ENCODE measurements at places on chromosomes 1 and 21.
A peak's percentile ranks its signal among the peaks of the same experiment; 100 is the strongest.

DNA sequence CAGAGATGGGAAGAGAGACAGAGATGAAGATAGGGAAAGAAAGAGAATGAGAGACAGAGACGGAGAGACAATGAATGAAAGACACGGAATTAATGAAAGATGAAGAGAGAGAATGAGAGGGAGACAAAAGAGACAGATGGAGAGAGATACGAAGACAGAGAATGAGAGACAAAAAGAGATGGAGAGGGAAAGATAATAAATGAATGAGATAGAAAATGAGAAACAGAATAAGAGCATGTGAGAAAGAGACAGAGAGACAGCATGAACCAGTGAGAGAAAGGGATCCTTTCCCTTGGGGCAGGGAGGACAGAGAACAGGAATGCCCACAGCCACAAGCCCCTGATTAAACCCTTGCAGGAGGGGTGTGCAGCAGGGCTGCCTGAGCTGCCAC lies 5.3 kb upstream of the WNT9A start:
- no peak overlapping the region for H3K4me3 ChIP-seq
- H3K4me1 ChIP-seq: peaks cover 23% of the 10 kb centered on the region
- no peaks in the 10 kb centered on the region for H3K36me3 ChIP-seq
- peaks cover 6% of the 10 kb centered on the region for H3K27me3 ChIP-seq
- no peak overlapping the region for H3K27ac ChIP-seq

DNA sequence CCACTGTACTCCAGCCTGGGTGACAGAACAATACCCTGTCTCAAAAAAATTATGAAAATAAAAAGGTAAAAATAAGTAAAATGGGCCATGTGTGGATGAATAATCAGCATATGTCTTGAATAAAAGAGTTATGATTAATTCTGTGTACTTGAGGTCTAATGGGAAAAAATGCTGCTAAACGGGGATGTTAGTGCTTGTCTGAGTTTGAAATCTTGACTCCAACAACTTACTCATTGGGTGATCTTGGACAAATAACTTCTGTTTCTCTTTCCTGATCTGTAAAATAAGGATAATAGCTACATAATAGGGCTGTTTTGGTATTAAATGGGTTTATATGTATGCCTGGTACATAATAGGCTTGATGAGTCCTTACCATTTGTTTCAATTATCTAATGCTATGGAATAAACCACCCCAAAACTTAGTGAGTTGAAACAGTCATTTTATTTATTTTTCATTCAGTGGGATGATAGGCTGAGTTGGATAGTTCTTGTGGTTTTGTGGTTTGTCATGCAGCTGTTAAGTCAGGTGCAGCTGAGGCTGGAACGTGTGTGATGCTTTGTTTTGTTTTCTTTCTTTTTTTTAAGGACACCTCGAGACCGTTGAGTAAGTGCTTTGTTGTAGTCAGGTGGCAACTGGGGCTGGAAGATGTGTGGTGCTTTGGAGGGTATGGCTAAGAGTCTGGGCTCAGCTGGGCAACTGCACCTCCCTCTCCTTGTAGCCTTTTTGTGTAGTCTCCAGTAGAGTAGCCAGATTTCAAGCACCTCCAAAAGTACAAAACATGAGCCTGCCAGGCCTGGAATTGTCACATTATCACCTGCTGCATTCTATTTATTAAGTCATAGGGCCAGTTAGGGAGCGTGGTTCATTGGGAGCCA lies 4.9 kb downstream of the MDM4 start:
- H3K27ac ChIP-seq: no peak overlapping the region
- H3K27me3 ChIP-seq: no peaks in the 10 kb centered on the region
- H3K36me3 ChIP-seq: peaks cover 8% of the 10 kb centered on the region
- H3K4me1 ChIP-seq: peaks cover 37% of the 10 kb centered on the region
- no peak for DNase-seq

- H3K4me1 ChIP-seq: no peaks in the 10 kb centered on the region
- no peaks in the 10 kb centered on the region for H3K36me3 ChIP-seq
- H3K4me3 ChIP-seq: no peak overlapping the region
- peaks cover 7% of the 10 kb centered on the region for H3K27me3 ChIP-seq
- H3K27ac ChIP-seq: no peak overlapping the region
Observed at GRCh38 chr1:4931486-4931885, 277.1 kb downstream of the AJAP1 start.

- H3K4me1 ChIP-seq: peaks cover 4% of the 10 kb centered on the region
- no peaks in the 10 kb centered on the region for H3K27me3 ChIP-seq
- H3K27ac ChIP-seq: peak overlapping the region; percentile 54
- peaks cover 34% of the 10 kb centered on the region for H3K36me3 ChIP-seq
- no peak overlapping the region for H3K4me3 ChIP-seq
- peak; percentile 57 for DNase-seq
Observed at GRCh38 chr1:39048745-39049370, 22.7 kb downstream of the NDUFS5 start.

DNA sequence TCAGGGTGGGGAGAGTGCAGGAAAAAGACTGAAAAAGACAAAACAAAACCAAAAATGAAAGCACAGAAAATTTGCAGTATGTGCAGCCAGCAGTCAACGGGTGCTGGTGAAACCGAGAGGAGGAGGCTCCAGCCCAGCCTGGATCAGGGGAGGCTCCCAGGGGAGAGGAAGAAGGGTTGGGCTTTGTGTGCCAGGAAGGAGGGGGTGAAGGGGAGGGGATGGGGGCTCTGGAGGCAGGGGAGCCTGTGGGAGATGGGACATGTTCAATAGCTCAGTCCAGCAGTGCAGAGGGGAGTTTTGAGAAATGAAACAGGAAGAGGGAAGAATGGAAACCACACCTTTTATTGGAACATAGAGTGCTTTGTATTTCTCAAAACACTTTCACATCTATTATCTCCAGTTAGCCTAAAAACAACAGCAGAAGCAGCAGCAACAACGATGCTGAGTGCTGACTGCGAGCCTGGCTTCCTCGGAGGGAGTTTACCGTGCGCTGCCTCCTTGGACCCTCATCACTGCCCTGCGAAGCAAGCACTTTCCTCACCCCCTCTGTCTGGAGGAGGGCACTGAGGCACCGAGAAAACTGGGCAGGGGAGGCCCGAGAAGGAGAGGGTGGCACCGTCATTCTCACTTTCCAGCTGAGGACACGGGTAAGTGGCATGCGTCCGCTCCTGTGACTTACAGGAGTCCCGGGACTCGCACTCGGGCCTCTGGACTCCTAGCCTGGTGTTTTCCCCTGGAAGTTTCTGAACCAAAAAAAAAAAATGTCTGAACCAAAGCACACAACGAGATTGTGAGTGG lies 62.9 kb downstream of the MDM4 start:
- H3K27ac ChIP-seq: no peak overlapping the region
- no peaks in the 10 kb centered on the region for H3K36me3 ChIP-seq
- H3K27me3 ChIP-seq: no peaks in the 10 kb centered on the region

GRCh38 chr1:243548516-243548915 lies 292.7 kb downstream of the SDCCAG8 start:
- H3K27me3 ChIP-seq: no peaks in the 10 kb centered on the region
- no peak overlapping the region for H3K4me3 ChIP-seq
- no peaks in the 10 kb centered on the region for H3K4me1 ChIP-seq
- H3K36me3 ChIP-seq: peaks cover 6% of the 10 kb centered on the region

DNA sequence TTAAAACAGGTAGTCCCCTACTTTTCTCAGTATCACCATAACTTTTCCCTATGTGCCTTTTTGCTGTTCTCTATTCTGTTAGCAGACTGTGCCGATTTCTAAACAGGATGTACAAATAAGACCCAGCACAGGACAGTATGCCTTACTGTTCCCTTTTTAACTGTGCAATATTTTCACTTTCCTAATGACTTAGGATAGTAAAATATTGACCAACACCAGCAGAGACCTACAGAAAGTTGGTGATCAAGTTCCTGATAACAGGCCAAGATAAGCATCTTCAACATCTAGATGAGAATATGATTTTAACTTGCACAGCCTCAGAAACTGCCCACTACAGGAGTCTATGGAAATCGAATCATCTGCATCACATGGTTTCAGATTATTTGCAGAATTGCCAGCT lies 42.0 kb downstream of the ADSS2 start:
- H3K27me3 ChIP-seq: no peaks in the 10 kb centered on the region
- no peaks in the 10 kb centered on the region for H3K4me1 ChIP-seq
- peaks cover 74% of the 10 kb centered on the region for H3K36me3 ChIP-seq
- no peak overlapping the region for H3K4me3 ChIP-seq

DNA sequence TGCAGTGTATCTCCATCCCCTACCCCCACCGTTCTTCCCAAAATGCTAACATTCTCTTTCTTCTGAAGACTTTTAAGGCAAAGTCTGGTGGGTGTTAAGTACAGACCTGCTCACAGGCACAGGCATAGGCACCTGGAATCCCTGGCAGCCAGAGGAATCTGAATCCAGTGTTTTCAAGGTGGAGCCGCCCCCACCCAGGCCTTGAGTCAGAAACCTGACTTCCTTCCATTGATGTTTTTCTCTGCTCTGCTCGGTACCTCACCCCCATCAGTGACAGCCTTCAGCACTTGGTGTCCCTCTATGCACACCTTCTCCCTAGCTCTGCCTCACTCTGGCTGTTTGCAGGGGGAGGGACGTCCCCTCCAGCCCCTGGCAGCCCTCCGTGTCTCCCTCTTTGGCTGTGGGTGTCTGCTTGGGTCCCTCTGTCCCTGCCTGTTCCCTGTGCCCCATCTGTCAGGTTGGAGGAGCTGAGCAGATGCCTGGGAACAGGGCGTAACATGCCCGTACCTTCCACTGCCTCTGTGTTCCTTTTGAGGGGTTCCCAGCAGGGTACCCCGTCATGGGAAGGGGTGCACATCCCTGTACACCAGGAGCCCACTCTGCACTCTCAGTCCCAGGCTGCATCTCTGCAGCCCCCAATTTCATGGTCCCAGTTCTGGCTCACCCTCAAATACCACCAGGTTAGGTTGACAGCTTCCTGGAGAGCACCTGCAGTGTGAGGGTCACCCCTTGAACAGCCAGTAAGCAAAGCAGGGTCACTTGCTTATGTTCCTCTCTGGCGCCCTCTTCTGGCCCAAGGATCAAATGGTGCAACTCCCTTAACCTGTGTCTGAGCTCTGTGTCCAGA lies 6.7 kb downstream of the NCDN start:
- no peaks in the 10 kb centered on the region for H3K27me3 ChIP-seq
- DNase-seq: peak; percentile 89
- peaks cover 28% of the 10 kb centered on the region for H3K36me3 ChIP-seq
- no peak overlapping the region for H3K27ac ChIP-seq
- peaks cover 34% of the 10 kb centered on the region for H3K4me1 ChIP-seq

- no peaks in the 10 kb centered on the region for H3K27me3 ChIP-seq
- peaks cover 8% of the 10 kb centered on the region for H3K4me1 ChIP-seq
Observed at GRCh38 chr1:117673405-117673804, 67.6 kb downstream of the TENT5C start.

- H3K27me3 ChIP-seq: no peaks in the 10 kb centered on the region
- peaks cover 31% of the 10 kb centered on the region for H3K4me1 ChIP-seq
- H3K36me3 ChIP-seq: no peaks in the 10 kb centered on the region
- DNase-seq: no peak
- H3K4me3 ChIP-seq: no peak overlapping the region
- no peak overlapping the region for H3K27ac ChIP-seq
Observed at GRCh38 chr1:160779626-160780397, 16.2 kb upstream of the LY9 start.

DNA sequence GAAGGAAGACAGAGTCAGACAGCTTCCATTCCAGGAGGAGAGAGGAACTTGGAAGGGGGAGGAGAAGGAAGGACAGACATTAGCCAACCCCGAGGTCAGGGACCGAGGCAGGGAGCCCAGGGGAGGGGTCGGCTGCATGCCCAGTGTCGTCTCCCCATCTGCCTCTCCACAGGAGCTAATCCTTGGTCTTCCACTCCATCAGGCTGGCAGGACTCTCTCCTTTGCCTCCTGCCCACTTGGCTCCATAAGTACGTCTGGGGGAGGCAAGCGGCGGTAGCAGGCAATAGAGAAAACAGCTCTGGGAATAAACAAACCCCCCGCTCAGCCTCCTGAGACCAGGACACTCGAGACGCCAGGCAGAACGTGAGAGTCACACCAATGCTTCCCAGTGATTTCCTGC lies 71.3 kb downstream of the GRIK3 start:
- no peaks in the 10 kb centered on the region for H3K4me1 ChIP-seq
- H3K36me3 ChIP-seq: no peaks in the 10 kb centered on the region
- no peak overlapping the region for H3K27ac ChIP-seq
- no peak overlapping the region for H3K4me3 ChIP-seq

DNA sequence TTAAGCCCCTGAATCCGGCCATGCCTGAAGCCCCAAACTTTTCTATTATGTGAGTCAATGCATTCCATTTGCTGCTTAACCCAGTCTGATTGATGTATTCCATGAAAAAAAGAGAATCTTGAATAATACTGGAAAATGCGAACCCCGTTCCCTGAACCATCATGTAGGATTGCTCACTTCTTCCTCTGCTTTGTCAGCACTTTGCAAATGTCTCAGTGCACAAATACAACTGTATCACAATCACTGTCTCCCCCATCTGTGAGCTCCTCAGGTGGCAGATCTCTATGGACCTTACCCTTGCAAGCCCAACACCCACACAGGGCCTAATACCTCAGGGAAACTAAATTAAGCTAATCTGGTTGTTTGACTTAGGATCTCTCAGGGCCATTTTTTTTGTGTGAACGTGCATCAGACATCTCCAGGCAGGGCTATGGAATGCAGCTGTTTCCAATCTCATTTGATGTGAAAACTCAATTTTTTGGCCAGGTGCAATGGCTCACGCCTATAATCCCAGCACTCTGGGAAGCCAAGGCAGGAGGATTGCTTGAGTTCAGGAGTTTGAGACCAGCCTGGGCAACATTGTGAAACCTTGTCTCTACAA lies 2.1 kb upstream of the RCAN3 start:
- no peaks in the 10 kb centered on the region for H3K36me3 ChIP-seq
- no peak for DNase-seq
- no peak overlapping the region for H3K4me3 ChIP-seq

- peak overlapping the region; percentile 1 for H3K4me3 ChIP-seq
- H3K4me1 ChIP-seq: peaks cover 4% of the 10 kb centered on the region
- H3K27me3 ChIP-seq: no peaks in the 10 kb centered on the region
- H3K27ac ChIP-seq: peak overlapping the region; percentile 18
- no peaks in the 10 kb centered on the region for H3K36me3 ChIP-seq
Observed at GRCh38 chr21:16117851-16118590, 388.2 kb downstream of the USP25 start.

DNA sequence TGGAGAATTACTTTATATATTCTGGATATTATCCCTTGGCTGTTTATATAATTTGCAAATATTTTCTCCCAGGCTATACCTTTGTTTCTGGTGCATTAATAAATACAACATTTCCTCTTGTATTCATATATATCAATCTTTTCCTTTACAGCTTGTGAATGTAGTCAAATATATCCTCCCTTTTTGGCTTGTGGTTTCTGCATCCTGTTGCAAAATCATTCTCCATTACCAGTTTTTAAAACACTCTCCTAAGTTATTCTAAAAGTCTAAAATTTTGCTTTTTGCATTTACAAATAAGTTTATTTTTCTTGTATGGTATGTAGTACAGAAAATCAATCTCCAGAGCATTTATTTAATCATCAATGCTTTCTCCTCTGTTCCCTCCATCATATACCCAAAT lies 909.4 kb downstream of the ADGRL2 start:
- no peak for DNase-seq
- no peak overlapping the region for H3K27ac ChIP-seq
- no peaks in the 10 kb centered on the region for H3K36me3 ChIP-seq
- H3K27me3 ChIP-seq: no peaks in the 10 kb centered on the region

- no peaks in the 10 kb centered on the region for H3K4me1 ChIP-seq
- H3K4me3 ChIP-seq: no peak overlapping the region
- H3K27me3 ChIP-seq: peaks cover 21% of the 10 kb centered on the region
- no peaks in the 10 kb centered on the region for H3K36me3 ChIP-seq
- no peak for DNase-seq
- H3K27ac ChIP-seq: no peak overlapping the region
Observed at GRCh38 chr21:36582271-36582670, 102.3 kb upstream of the CLDN14 start.

Data from suprapubic skin (tissue), 4 donors.